H9 (cell line): ENCODE measurements at places on chromosomes 7 and 10. TPM values are rescaled to one million over a fixed set of nuclear protein-coding genes. Genes with fewer than 3 reads are reported as not detected.

GRCh38 chr10:108427146-108427545 lies 1262.6 kb upstream of the SORCS1 start:
- H3K27ac ChIP-seq = no peak overlapping the region
- H3K4me1 ChIP-seq = no peaks in the 10 kb centered on the region
- H3K36me3 ChIP-seq = no peaks in the 10 kb centered on the region
- no peak for DNase-seq

DNA sequence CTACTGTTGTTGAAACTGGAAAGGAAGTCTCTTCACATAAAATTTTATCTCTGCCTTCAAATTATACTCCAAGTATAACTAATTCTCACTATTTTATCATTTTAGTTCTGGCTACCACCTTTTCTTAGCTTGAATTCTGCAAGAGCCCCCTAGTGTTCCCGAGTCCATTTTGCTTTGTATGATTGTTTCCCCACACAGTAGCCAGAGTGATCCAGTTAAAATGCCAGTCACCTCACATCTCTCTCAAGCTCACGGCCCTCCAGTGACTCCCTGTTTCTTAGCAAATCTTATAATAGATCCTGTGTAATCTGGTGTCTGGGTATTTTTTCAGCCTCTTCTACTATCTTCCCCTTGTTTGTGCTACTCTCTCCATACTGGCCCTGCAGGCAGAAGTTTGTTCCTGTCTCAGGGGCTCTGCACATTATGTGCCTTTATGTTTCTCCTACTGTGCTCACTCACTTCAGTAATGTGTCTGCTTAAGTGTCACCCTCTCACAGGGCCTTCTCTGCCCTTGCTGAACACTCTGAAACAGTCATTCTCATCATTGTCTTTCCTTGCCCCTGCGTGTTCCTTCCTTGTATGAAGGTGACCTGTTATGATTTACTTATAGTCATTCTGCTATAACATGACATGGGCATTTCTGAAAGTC lies 8.9 kb downstream of the WAC start:
- H3K27ac ChIP-seq = no peak overlapping the region
- H3K36me3 ChIP-seq = peaks cover 53% of the 10 kb centered on the region; the same call in 2 of the 3 replicates
- no peaks in the 10 kb centered on the region for H3K4me1 ChIP-seq
- H3K27me3 ChIP-seq = no peaks in the 10 kb centered on the region

MKI67 gene
- total RNA-seq = 99.0 and 108 TPM in 2 replicates

DNA sequence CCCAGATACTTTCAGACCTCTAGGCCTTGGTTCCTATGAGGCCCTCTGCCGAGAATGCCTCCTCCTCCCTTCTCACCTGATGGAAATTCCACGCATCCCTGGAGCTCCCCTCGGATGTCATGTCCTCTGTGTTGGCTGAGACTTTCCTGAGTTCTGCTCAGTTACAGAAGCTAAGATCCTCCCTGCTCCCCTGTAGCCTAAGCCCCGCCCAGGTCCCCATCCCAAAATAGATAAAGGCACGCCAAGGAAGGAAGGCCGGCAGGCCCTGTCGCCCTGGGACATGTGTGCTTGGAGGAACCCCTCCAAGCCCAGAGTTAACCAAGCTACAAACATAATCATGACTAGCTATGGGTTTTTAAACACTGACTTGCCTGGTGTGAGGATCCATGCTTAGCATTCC lies 123.5 kb downstream of the SORBS1 start:
- H3K4me3 ChIP-seq = no peak overlapping the region
- H3K27me3 ChIP-seq = no peaks in the 10 kb centered on the region
- no peak for DNase-seq
- no peaks in the 10 kb centered on the region for H3K4me1 ChIP-seq
- no peak overlapping the region for H3K27ac ChIP-seq

DYNC1I1 gene
- 3.2 TPM in 2 replicates for total RNA-seq

GRCh38 chr7:127666602-127667001 lies 14.6 kb downstream of the SND1 start:
- DNase-seq = no peak
- no peaks in the 10 kb centered on the region for H3K27me3 ChIP-seq
- no peak overlapping the region for H3K4me3 ChIP-seq

ELFN1 gene
- 3.7 and 4.0 TPM in 2 replicates for total RNA-seq

DNA sequence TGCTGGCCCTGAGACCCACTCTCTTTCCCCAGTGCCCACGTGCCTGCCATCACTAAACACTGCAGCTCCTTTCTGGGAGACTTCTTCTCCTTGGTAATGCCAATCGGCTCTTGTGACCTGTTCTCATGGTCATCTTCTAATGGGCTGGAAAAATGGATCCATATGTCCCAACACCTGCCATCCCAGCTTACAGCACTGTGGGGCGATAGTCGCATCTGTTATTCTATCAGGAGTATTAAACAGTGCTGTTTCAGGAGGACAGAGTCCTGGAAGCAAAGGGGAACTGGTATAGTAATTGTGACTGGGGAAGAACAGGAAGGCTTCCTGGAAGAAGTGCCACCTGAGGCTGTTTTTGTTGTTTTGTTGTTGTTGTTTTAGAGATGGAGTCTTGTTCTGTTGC lies 411.2 kb downstream of the GLRX3 start:
- H3K27ac ChIP-seq = no peak overlapping the region
- peak; percentile 46 for DNase-seq
- H3K4me3 ChIP-seq = no peak overlapping the region
- no peaks in the 10 kb centered on the region; the same call in 1 of the 2 replicates for H3K4me1 ChIP-seq
- H3K27me3 ChIP-seq = no peaks in the 10 kb centered on the region

DNA sequence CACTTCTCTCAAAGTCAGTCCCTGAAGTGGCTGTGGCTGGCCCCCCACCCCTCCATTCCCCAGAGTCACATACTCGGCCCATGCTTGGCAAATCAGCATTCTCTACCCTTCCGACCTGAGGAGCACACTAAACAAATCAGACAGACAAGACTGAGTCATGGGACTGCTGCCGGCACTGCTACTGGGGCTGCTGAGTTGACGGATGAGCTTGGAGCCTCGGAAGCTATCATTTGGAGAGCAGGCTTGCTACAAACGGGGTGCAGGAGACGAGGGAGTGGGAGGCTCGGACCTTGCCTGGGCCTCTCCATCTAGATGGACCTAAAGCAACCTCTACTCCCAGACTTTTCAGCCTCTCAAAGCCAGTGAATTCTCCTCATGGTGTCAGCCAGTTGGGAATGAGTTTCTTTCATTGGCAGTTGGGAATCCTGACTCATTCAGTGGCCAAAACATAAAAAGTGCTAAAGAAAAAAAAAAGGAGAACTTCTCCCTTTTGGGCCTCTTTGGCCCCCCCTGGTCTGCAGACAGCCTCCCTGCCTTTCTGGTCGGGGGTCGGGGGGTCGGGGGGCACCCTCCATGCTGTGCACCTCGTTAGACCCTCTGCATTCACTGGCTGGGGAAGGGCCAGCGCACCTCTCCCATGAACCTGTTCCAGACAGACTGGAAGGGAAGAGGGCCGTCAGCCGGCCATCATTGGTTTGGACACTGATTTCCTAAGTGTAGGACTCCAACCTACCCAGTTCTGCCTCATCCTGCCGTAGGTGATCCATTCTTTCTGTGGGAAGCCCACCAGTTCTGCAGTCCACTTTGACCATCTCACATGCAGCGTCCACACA lies 52.3 kb upstream of the COL13A1 start:
- peaks cover 3% of the 10 kb centered on the region; the same call in 1 of the 2 replicates for H3K4me1 ChIP-seq
- H3K4me3 ChIP-seq = no peak overlapping the region
- H3K27me3 ChIP-seq = no peaks in the 10 kb centered on the region; the same call in 1 of the 2 replicates
- no peaks in the 10 kb centered on the region for H3K36me3 ChIP-seq
- DNase-seq = no peak
